ENCODE measurements at places on chromosomes 16 and 17.
A peak's percentile ranks its signal among the peaks of the same experiment; 100 is the strongest.

DNA sequence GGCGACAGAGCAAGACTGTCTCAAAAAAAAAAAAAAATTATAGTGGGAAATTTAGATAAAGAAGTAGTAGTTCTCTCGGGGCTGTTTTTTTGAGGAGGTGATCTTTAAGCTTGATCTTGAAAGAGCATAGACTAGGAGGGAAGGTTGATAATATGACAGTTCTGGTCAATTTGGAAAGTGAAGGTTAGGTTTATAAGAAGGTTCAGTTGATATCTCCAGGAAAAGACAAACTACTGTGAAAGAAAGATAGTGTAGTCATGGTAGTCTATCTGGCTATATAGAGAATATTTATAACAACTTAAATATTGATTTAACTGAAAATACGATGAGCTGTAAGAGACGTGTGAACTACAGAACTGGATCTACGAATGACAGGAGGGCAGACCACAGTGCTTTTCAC is 3.1 kb downstream of the ATF7IP2 start:
- no peak for DNase-seq

- DNase-seq, result no peak
Measured at GRCh38 chr17:17750881-17751280, 69.6 kb downstream of the RAI1 start.

DNA sequence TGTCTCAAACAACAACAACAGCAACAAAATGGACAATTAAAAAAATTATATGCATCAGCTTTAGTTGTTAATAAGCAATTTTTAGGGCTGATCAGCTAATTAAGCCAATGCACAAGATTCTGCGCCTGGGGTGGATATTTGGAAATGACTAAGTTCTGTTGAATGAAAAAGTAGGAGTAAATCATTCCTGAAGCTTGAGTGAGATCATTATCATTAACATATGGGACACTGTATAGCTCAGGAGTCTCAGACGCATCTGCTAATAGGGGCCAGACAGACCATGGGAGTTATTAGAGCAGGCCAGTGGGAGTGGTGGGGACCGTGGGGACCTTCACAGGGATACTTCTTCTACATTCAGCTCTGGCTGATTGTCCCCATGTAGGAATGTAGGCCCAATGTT is 22.8 kb downstream of the IRX5 start:
- no peak for DNase-seq

DNA sequence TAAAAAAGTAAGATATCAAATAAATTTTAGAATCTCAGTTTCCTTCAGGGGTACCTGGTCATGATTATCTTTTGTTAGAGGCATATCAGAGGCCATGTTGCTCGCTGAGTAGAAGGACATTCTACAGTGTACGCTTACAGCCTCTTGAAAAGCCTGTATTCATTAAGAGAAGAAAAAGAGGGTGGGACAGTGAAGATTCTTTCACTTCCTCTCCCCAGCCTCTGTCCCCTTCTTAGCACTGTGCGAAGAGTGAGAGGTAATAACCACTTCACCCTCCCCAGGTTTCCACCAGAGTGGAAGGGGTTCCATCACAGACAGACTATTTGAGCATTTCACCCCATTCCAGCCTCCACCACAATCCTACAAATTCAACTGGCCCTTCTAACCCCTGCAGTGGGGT is 4.8 kb upstream of the LPO start:
- no peak for DNase-seq

GRCh38 chr16:67013233-67013822 is 15.6 kb upstream of the CBFB start:
- no peak for DNase-seq

- peak; percentile 64 for DNase-seq
Measured at GRCh38 chr17:41695954-41696757, 7.5 kb downstream of the EIF1 start.

- no peak for DNase-seq
Measured at GRCh38 chr16:31022544-31023251, 10.7 kb upstream of the STX4 start.

GRCh38 chr17:27630607-27631410 is at the start of gene LGALS9:
LGALS9 (plus strand) TSS chr17:27631188; CDS start chr17:27631266, 78 bp downstream.
- DNase-seq, result no peak

DNA sequence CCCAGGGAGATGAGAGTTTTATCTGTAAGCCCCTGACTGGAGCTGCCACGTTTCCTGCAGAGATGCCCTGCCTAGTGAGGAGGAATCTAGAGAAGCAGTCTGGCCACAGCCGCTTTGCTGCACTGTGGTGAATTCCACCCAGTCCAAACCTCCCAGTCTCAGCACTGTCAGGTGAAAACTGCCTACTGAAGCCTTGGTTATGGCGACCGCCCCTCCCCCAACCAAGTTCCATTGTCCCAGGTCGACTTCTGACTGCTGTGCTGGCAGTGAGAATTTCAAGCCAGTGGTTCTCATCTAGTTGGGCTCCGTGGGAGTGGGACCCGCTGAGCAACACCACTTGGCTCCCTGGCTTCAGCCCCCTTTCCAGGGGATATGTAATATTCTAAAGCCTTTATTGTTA is 10.2 kb upstream of the LYZL6 start:
- DNase-seq, result no peak

GRCh38 chr17:8673612-8674011 is 43.1 kb upstream of the MYH10 start:
- DNase-seq, result no peak

- DNase-seq, result no peak
Measured at GRCh38 chr17:82524540-82524939, 5.0 kb downstream of the FOXK2 start.

GRCh38 chr16:16021988-16022682 is 72.7 kb downstream of the ABCC1 start:
- no peak for DNase-seq

GRCh38 chr17:8046306-8046928 is 7.6 kb downstream of the ALOX15B start:
- DNase-seq, result no peak

DNA sequence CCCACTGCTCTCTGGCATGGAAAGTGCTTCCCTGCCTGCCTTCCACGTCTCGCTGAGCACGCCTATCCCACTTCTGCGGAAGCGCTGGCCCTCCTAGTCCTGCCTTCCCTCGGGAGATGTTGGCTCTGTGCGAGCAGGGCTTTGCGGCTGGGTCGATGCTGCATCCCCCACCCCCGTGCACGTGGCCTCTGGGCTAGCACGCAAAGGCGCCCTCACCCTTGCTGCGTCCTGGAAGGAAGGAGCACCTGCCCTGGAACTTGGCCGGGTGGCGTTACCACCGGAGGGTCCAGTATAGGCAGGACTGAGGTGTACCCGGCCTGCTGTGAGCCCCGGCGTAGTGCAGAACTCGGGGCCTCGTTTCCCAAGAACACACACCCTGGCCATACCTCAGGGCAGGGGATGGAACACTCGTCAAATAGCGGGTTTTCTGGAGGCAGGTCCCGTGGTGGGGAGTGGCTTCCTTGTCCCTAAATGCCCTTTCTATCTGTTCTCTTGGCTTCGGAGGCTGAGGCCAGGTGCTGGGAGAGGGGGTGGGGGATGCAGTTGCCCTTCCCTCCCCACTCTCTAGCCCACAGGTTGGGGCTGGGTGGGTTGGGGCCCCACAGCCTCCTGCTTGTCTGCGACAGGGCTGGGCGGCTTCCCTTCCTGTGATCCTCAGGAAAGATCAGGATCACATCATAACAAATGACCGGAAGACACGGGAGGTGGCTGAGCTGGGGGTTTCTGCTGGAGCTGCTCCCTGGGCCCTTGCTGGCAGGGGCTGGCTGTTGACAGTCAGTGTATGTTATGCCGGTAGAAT is 17.4 kb downstream of the BAIAP2 start:
- DNase-seq, result no peak

- no peak for DNase-seq
Measured at GRCh38 chr16:11094075-11094856, 149.9 kb downstream of the CLEC16A start.

GRCh38 chr16:11248133-11248532 is 7.9 kb downstream of the SOCS1 start:
- no peak for DNase-seq

- no peak for DNase-seq
Measured at GRCh38 chr17:69254187-69254586, 25.6 kb upstream of the ABCA10 start.

- DNase-seq, result no peak
Measured at GRCh38 chr17:17506181-17506741, 10.1 kb upstream of the RASD1 start.

- peak; percentile 15 for DNase-seq
Measured at GRCh38 chr16:20904507-20905081, 4.0 kb downstream of the LYRM1 start.

DNA sequence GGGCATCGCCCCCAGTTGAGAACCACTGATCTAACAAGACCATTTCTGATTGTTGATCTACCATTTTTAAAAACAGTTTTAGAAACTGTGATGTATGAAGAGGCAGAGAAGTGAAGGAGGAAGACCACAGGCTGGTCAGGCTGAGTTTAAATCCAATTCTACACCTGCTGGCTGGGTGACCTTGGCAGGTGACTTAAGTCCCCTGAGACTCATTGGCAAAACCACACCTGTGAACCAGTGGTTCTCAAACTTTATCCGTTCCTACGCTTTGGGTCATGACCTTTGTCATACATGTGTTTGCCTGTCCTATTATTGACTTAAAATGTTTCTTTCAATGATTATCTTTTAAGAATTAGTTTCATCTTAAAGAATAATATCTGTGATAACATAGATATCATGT is 2.3 kb downstream of the GP2 start:
- no peak for DNase-seq

DNA sequence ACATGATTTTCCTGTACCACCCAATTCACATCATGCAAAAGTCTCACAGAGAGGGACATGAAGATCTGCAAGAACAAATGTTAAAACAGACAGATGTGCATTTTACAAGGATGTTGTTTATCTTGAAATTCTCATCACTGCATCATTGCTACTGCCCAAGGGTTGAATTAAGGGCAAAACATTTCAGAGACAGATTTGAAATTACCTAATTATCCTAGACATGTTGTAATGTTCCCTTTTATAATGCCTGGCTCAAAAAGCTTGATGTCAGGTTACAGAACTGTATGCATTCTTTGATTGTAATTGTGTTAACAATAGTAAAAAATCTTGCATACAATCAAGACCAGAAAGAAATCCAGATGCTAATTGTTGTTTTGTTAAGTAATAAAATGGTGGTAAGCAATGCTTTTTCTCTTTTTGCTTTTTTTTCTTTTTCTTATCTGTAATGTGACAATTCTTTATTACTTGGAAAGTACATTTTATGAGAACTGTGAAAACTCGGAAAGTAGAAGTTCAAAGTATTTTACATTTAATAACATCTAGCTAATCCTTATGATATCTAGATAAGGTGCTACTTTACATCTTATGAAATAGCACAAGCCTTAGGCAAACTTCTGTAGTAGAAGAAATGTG is 3.6 kb upstream of the DUSP14 start:
- no peak for DNase-seq

- no peak for DNase-seq
Measured at GRCh38 chr16:15963307-15963910, 14.0 kb downstream of the ABCC1 start.

DNA sequence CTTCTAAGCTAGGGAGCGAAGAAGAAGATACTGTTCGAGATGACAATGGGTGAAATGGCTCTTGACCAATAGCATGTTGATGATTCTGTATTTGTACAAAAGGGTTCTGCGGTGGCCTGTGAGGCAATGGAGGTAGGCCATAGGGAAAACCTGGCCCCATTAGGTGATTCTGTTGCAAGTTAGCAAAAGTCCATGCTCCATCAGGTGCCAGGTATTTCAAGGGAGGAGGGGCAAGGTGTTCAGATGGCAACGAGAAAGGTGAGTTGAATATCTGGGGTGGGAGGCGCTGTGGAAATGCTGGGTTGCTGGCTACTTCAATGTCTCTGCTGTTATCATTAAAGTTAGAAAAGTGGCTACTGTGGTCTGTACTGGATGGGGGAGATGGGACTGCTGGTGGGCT is 62.8 kb downstream of the CACNG1 start:
- DNase-seq, result no peak

- no peak for DNase-seq
Measured at GRCh38 chr16:11432856-11433395, 87.7 kb downstream of the RMI2 start.

DNA sequence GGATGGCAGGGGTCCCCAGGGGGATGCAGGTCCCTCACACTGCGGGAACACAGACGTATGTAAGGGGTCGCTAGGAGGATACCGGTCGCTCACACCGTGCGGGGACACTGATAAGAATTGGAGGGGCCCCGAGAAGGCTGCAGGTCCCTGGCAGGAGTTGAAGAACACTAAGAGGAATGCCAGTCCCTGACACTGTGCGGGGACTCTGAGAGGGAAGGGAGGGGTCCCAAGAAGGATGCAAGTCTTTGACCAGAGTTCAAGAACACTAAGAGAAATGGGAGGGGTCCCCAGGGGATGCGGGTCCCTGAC is 510 bp downstream of the ERCC4 start:
- DNase-seq, result no peak

- DNase-seq, result no peak
Measured at GRCh38 chr16:75322740-75323139, 71.3 kb upstream of the BCAR1 start.

GRCh38 chr17:60372790-60373483 is 19.0 kb downstream of the USP32 start:
- no peak for DNase-seq

DNA sequence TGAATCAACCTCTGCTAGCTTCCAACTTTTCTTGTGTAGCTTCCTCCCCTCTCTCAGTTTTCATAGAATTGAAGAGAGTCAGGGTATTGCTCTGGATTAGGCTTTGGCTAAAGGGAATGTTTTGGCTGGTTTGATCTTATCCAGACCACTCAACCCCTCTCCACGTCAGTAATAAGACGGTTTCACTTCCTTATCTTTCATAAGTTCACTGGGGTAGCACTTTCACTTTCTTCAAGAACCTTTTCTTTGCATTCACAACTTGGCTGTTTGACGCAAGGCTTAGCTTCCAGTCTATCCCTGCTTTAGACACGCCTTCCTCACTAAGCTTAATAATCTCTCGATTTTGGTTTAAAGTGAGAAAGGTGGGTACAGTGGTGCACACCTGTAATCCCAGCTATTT is 29.7 kb upstream of the OR1A2 start:
- no peak for DNase-seq

Measured in activated CD4-positive, alpha-beta T cell treated with anti-CD3 and anti-CD28 coated beads for 24 hours (primary cell).